ENCODE measurements at places on chromosomes 11 and 22. TPM values are rescaled to one million over a fixed set of nuclear protein-coding genes. Genes with fewer than 3 reads are reported as not detected.

GRCh38 chr11:111557425-111558111, 17.0 kb downstream of the LAYN start:
- no peak for DNase-seq

The TBC1D10A gene
- polyA plus RNA-seq = 6.1 TPM

GRCh38 chr11:26420331-26420730, 88.4 kb downstream of the ANO3 start:
- no peak for DNase-seq

The TMPRSS13 gene
- polyA plus RNA-seq = 0.22 TPM

GRCh38 chr11:70048279-70049024, 29.7 kb upstream of the ANO1 start:
- no peak for DNase-seq

DNA sequence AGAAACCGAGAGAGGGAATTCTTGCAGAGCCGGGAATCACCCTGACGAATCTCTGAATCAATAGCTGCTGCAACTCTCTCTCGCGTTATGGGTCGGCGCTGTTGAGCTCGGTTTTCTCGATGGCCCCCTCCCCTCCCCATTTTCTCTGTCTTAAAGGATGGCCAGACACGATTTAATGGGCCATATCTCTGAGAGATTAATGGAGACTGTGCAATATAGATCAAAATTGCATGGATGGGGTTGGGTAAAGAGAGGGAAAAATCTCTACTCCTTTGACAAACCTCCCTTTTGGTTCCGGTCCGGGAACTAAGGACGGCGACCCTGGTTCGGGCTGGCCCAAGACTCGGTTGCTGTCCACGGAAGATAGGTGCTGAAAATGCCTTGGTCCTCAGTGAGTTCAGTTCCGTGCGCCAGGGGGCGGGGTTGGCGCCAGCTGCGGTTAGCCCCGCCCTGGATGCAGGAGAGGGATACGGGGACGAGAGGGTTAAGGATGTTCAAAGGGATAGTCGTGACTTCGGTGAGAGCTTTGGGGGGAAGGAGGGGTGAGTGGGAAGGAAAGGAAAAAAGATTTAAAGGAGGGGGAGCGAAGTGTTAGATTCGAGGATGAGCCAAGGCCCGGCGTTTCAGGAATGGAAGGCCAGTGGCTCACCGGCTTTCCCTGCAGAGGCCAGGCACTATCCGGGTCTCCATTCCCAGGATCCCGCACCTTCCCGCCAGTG, 103.6 kb upstream of the HSD17B12 start:
- peak; percentile 60 for DNase-seq

- DNase-seq = peak; percentile 4
These were observed 89.0 kb upstream of the SHISAL1 start for GRCh38 chr22:44401783-44402110.

GRCh38 chr11:134063124-134063495, 5.8 kb upstream of the JAM3 start:
- no peak for DNase-seq

DNA sequence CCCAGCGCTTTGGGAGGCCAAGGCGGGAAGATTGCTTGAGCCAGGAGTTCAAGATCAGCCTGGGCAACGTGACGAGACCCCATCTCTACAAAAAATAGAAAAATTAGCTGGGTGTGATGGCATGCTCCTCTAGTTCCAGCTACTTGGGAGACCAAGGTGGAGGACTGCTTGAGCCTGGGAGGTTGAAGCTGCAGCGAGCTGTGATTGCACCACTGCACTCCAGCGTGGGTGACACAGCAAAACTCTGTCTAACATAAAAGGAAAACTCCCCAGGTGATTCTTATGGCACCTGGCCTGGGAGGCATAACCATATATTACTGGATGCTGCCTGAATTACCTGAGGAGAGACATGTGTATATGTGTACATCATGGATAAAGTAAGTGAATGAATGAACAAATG, 29.1 kb downstream of the KIAA1671 start:
- no peak for DNase-seq

DNA sequence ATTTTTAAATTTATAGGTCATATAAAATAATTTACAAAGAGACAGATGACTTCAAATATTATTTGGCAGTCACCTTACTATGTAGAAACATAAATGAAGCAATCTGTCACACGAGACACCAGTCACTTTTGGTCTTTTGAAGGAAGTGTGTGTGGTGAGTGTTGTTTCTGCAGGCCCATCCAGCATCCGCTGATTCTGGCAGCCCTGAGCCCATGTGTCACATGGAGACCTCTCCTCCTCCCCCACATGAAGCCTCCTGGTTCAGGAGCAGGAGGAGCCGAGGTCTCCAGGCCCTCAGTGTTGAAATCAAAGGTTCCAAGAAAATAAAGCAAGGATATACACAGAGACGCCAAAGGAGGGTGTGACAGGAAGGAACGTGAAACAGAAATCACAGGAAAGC, 60.1 kb downstream of the ARFGAP3 start:
- DNase-seq = peak; percentile 34

- DNase-seq = no peak
These were observed 95.9 kb upstream of the DDI1 start for GRCh38 chr11:103940551-103940950.

DNA sequence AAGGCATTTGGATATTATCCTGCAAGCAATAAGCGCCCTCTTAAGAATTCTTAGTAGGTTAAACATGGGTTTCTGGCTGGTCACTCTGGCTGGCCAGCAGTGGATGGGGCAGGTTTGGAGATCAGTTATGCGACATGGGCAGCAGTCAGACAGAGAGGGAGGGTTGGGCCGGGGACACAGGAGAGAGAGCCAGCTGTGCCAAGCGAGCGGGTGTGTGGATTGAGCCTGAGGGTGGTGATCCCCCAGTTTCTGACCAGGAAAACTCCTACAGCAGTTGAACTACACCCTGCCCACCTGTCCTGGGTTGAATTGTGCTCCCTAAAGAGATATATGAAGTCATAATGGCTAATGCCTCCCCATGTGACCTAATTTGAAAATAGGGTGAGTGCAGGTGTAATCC, 671.2 kb downstream of the TBC1D22A start:
- DNase-seq = no peak

- DNase-seq = peak; percentile 6
These were observed 58.9 kb downstream of the SHANK2 start for GRCh38 chr11:71193431-71193830.

DNA sequence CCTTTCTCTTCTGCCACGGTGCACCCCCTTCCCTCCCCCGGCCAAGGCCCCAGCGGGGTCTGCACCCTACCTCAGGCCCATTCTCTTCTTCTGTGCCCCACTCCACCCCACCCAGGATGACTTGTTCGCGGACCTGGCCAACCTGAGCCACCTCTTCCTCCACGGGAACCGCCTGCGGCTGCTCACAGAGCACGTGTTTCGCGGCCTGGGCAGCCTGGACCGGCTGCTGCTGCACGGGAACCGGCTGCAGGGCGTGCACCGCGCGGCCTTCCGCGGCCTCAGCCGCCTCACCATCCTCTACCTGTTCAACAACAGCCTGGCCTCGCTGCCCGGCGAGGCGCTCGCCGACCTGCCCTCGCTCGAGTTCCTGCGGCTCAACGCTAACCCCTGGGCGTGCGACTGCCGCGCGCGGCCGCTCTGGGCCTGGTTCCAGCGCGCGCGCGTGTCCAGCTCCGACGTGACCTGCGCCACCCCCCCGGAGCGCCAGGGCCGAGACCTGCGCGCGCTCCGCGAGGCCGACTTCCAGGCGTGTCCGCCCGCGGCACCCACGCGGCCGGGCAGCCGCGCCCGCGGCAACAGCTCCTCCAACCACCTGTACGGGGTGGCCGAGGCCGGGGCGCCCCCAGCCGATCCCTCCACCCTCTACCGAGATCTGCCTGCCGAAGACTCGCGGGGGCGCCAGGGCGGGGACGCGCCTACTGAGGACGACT, 15.9 kb downstream of the RTN4RL2 start:
- peak; percentile 73 for DNase-seq

GRCh38 chr22:42292732-42293520, 22.5 kb upstream of the TCF20 start:
- no peak for DNase-seq

The TRPM5 gene
- 0.05 TPM for polyA plus RNA-seq

The TMEM9B gene
- 50.8 TPM for polyA plus RNA-seq

- DNase-seq = no peak
These were observed 45.6 kb downstream of the OR2AT4 start for GRCh38 chr11:75051043-75051442.

DNA sequence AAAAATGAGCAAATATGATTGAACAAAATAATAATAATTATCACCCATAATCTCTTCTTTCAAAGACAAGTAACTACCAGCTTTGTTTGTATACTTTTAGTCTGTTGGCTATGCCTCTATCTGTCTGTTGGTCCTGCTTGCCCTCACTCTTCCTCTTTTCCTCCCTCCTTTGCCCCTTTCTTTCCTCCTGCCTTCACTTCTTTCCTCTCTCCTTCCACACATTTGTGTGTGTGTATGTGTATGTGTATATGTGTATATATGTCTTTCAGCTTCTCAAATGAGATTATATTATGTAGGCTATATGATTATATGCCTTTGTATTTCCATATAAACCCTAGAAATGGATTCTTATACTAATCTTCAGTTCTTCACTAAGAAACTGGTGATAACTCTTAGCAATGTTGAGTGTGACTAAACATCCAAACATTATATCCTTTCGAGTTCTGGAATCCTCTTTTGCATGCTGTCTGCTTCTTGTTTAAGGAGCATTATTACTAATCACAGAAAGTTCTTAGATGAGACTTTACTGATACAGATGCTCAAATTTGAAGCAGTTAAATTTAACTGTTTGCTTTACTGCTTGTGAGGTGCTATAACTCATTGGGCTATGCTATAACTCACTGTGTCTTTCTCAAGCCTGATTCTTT, 219.1 kb downstream of the TMEM135 start:
- DNase-seq = no peak

DNA sequence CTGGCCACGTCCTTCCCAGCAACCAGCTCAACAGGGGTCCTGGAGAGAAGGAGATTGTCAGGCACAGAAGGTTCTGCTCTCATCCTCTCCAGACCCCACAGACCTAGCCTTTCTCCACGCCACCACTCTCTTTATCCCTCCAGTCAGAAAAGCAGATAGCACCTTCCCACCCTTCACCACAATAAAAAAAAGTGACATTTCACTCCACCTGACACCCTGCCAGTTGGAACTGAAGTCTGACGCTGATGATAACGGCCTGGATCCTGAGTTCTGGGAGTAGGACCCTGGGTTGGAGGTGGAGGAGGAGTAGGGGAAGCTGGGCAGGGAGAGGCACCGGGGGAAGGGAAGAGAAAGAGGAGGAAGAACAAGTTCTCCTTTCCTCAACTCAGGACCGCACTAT, 127.5 kb upstream of the ANO1 start:
- DNase-seq = no peak

The TMEM45B gene
- 0.10 TPM for polyA plus RNA-seq

Measured in ovary (tissue), 10 donors.